Effector memory CD4-positive, alpha-beta T cell (primary cell): ENCODE measurements at places on chromosomes 2 and 18.

GRCh38 chr2:214358506-214358905 lies 52.3 kb upstream of the VWC2L start:
- no peaks in the 10 kb centered on the region for H3K36me3 ChIP-seq
- DNase-seq, result no peak
- no peak overlapping the region for H3K4me3 ChIP-seq

DNA sequence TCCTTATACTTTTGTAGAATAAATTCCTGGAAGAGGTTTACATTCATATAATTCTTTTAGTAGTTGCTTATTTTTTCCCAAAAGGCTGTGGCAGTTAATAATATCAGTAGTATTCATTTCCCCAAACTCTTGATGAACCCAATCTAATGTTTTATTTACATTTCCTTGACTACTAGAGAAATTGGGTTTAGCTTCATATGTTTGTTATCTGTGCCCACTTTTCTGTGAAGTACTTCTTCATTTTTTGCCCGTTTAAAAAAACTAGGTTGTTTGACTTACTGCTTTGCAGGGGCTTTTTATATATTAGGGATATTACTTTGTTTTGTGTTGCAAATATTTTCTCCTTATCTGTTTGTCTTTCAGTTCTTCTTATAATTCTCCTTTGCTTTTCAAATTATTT lies 17.2 kb downstream of the RALB start:
- no peak for DNase-seq
- no peak overlapping the region for H3K4me3 ChIP-seq
- no peaks in the 10 kb centered on the region for H3K36me3 ChIP-seq
- no peaks in the 10 kb centered on the region for H3K27me3 ChIP-seq

GRCh38 chr2:206112846-206113547 lies 27.0 kb upstream of the INO80D start:
- H3K36me3 ChIP-seq, result no peaks in the 10 kb centered on the region
- H3K27ac ChIP-seq, result no peak overlapping the region

GRCh38 chr2:42901076-42901640 lies 108.8 kb upstream of the HAAO start:
- H3K27ac ChIP-seq, result no peak overlapping the region
- H3K4me1 ChIP-seq, result no peaks in the 10 kb centered on the region
- H3K27me3 ChIP-seq, result no peaks in the 10 kb centered on the region
- H3K4me3 ChIP-seq, result no peak overlapping the region

GRCh38 chr2:102399499-102400141 lies 23.3 kb upstream of the IL18RAP start:
- H3K27me3 ChIP-seq, result no peaks in the 10 kb centered on the region
- H3K4me1 ChIP-seq, result no peaks in the 10 kb centered on the region
- no peak for DNase-seq
- H3K36me3 ChIP-seq, result no peaks in the 10 kb centered on the region
- no peak overlapping the region for H3K4me3 ChIP-seq

DNA sequence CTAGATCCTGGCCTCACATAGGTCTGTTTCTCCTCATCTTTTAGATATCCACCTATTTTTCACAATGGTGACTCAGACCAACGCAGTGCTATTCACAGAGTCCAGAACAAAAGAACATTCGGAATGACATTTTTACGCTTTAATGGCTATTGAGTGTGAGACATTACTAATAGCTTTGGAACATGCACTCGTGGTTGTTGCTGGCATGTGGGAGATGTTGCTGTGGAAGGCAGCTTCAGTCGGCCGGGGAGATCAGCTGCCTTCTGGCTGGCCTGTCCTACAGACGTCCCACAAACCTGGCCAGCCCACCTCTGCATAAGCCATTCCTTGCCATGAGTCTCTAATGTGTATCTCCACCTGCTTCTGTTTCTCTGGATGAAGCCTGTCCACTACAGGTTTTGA lies 3.4 kb downstream of the MBP start:
- peaks cover 65% of the 10 kb centered on the region for H3K4me1 ChIP-seq
- no peaks in the 10 kb centered on the region for H3K27me3 ChIP-seq
- H3K36me3 ChIP-seq, result no peaks in the 10 kb centered on the region
- H3K4me3 ChIP-seq, result no peak overlapping the region
- no peak for DNase-seq
- H3K27ac ChIP-seq, result peak overlapping the region; percentile 24

DNA sequence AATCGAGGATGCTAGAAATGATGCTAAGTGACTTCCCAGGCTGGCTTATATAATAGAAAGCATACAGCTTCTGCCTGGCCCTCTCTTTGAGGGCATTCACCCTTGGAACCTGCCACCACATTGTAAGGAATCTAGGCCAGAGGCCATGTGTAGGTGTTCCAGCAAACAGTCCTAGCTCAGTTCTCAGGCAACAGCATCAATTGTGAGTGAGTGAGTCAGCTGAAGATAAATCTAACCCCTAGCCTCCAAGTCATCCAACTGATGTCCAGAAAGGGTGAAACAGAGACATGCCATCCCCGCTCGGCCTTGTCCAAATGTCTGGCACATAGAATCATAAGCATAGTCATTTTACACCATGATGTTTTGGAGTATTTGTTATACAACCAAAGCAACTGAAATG lies 324.3 kb upstream of the KLHL14 start:
- no peaks in the 10 kb centered on the region for H3K27me3 ChIP-seq
- no peaks in the 10 kb centered on the region for H3K36me3 ChIP-seq
- no peak for DNase-seq
- no peak overlapping the region for H3K4me3 ChIP-seq

DNA sequence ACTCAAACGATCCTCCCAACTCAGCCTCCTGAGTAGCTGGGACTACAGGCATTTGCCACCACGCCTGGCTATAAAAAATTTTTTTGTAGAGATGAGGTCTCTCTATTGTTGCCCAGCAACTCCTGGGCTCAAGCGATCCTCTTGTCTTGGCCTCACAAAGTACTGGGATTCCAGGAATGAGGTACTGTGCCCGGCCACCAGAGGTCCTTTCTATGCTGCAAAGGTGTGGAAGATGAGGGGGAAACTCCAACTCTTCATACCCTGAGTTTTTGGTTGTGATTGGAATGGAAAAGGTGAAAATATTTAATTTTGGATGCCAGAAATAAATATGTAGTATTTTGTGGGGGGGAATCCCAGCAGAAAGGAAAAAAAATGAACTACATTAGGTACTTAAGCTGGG lies 36.0 kb downstream of the MRPL33 start:
- no peak overlapping the region for H3K27ac ChIP-seq
- H3K27me3 ChIP-seq, result no peaks in the 10 kb centered on the region
- H3K4me1 ChIP-seq, result no peaks in the 10 kb centered on the region
- no peak for DNase-seq
- H3K4me3 ChIP-seq, result no peak overlapping the region
- H3K36me3 ChIP-seq, result no peaks in the 10 kb centered on the region

GRCh38 chr2:226059961-226060627 lies 660.6 kb downstream of the NYAP2 start:
- H3K4me1 ChIP-seq, result no peaks in the 10 kb centered on the region
- H3K36me3 ChIP-seq, result no peaks in the 10 kb centered on the region
- no peak for DNase-seq
- H3K27ac ChIP-seq, result no peak overlapping the region

DNA sequence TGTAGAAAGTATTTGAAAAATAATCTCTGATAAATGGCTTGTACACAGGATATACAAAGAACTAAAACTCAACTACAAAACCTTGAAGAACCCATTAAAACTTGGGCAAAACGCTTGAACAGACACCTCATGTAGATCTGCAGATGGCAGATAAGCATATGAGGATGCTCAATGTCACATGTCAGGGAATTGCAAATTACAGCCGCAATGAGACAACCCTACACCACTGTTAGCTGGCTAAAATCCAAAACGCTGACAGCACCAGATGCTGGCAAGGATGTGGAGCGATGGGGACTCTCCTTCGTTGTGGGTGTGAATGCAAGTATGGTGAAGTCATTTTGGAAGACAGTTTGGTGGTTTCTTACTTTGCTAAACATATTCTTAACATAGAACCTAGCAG lies 53.7 kb downstream of the SNTG2 start:
- no peaks in the 10 kb centered on the region for H3K4me1 ChIP-seq
- H3K27me3 ChIP-seq, result no peaks in the 10 kb centered on the region
- no peak overlapping the region for H3K4me3 ChIP-seq
- no peak for DNase-seq
- no peaks in the 10 kb centered on the region for H3K36me3 ChIP-seq

DNA sequence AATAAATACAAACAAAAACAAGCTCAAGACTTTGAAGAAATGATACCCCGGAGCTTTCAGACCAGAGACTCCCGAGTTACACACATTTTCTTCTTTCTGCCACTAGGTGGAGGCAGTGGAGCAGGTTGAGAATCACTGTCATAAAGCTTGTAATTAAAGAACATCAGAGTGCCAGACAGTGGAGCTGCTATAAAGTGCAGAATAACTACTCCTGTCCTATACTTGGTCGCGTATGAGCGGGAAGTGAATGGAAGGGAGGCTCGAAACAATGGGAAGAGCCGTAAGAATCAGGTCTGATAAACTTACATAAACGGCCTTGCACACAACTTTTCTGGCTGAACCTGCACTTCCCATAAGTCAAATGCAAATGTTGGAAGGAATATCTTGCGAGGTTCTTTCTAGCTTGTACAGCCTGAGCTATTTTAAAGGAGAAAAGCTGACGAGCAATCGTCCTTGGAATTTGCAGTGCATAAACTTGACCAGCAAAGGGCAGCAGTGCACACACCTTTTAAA lies 189.0 kb downstream of the RPIA start:
- H3K4me1 ChIP-seq, result no peaks in the 10 kb centered on the region
- no peak overlapping the region for H3K27ac ChIP-seq
- no peak overlapping the region for H3K4me3 ChIP-seq
- no peaks in the 10 kb centered on the region for H3K36me3 ChIP-seq
- H3K27me3 ChIP-seq, result peaks cover 6% of the 10 kb centered on the region

GRCh38 chr2:181998041-181998835 lies 12.6 kb downstream of the PPP1R1C start:
- no peaks in the 10 kb centered on the region for H3K27me3 ChIP-seq
- H3K36me3 ChIP-seq, result no peaks in the 10 kb centered on the region
- H3K4me3 ChIP-seq, result no peak overlapping the region
- H3K4me1 ChIP-seq, result no peaks in the 10 kb centered on the region

DNA sequence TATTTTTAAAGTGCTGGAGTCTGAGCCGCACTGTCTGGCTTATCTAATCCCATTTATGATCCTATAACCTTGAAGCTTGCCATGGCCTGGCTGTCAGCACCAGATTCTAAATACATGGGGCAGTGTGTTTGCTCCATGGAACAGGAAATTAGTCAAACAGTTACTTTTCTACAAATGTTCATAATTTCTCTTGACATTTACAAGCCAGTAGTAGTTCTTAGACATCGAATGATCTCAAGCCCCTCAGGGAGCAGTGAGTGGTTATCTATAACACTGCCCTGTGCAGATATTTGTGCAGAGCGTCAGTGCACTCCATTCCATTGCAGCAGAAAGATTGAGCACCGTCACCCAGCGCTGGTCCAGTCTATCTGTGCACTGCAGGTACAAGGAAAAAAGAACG lies 205.2 kb downstream of the AGPS start:
- no peaks in the 10 kb centered on the region for H3K36me3 ChIP-seq
- H3K27ac ChIP-seq, result no peak overlapping the region
- H3K4me3 ChIP-seq, result no peak overlapping the region

DNA sequence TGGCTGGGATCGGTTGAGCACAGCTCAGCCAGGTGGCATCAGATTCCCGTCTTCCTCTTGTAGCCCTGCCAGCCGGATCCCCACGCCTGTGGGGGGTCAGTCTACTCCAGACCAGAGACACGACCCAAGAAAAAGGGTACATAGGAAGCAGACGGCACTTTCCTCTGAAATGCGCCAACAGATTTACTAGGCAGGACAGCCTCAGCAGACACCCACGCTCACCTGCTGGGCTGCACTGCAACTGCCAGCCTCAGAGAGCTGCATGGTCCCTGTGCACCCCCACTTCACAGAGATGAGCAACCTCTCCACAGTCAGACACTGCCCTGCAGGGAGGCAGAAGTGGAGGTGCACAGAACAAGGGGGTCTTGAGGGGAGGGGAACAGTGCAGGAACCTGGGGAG lies 75.7 kb upstream of the OTOS start:
- H3K27ac ChIP-seq, result no peak overlapping the region
- no peaks in the 10 kb centered on the region for H3K4me1 ChIP-seq
- H3K36me3 ChIP-seq, result no peaks in the 10 kb centered on the region
- DNase-seq, result no peak
- no peak overlapping the region for H3K4me3 ChIP-seq

GRCh38 chr2:1484131-1484884 lies 71.0 kb downstream of the TPO start:
- no peak overlapping the region for H3K4me3 ChIP-seq
- no peak overlapping the region for H3K27ac ChIP-seq
- no peaks in the 10 kb centered on the region for H3K4me1 ChIP-seq
- no peaks in the 10 kb centered on the region for H3K27me3 ChIP-seq
- no peaks in the 10 kb centered on the region for H3K36me3 ChIP-seq
- no peak for DNase-seq

- no peak overlapping the region for H3K27ac ChIP-seq
- no peaks in the 10 kb centered on the region for H3K27me3 ChIP-seq
- H3K4me3 ChIP-seq, result no peak overlapping the region
- no peak for DNase-seq
Observed at GRCh38 chr2:69032336-69032735, 19.4 kb downstream of the ANTXR1 start.

GRCh38 chr2:20107776-20108175 lies 56.3 kb upstream of the LAPTM4A start:
- no peak overlapping the region for H3K4me3 ChIP-seq
- no peaks in the 10 kb centered on the region for H3K27me3 ChIP-seq
- no peak for DNase-seq
- H3K27ac ChIP-seq, result no peak overlapping the region
- no peaks in the 10 kb centered on the region for H3K36me3 ChIP-seq

DNA sequence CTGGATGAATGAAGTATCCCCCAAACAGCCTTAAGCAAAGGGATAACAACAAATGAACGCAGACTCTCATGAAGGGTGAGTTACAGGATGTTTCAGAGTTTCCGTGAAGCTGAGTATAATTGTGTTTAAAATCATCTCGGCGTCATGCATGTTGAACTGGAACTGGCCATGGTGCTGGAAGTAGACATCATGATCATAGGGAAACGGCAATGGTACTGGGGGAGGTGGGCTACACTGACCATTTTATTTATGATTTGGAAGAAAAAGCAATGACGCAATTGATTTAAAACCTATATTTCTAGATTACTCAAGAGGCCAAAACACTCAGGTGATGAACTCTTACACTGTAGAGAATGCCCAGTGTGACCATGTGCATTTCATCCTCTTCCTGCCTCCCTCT lies 387.9 kb upstream of the MYT1L start:
- H3K36me3 ChIP-seq, result no peaks in the 10 kb centered on the region
- no peak for DNase-seq
- no peak overlapping the region for H3K27ac ChIP-seq
- H3K27me3 ChIP-seq, result no peaks in the 10 kb centered on the region
- no peaks in the 10 kb centered on the region for H3K4me1 ChIP-seq

- no peak overlapping the region for H3K4me3 ChIP-seq
- no peaks in the 10 kb centered on the region for H3K4me1 ChIP-seq
- H3K27ac ChIP-seq, result no peak overlapping the region
Observed at GRCh38 chr18:55314031-55314430, 274.0 kb downstream of the TCF4 start.

- DNase-seq, result no peak
- no peaks in the 10 kb centered on the region for H3K27me3 ChIP-seq
- H3K27ac ChIP-seq, result no peak overlapping the region
- no peaks in the 10 kb centered on the region for H3K36me3 ChIP-seq
- peaks cover 2% of the 10 kb centered on the region for H3K4me1 ChIP-seq
Observed at GRCh38 chr2:159157361-159158209, 128.9 kb downstream of the WDSUB1 start.

GRCh38 chr2:8527031-8527430 lies 154.8 kb upstream of the ID2 start:
- no peaks in the 10 kb centered on the region for H3K36me3 ChIP-seq
- DNase-seq, result no peak
- no peak overlapping the region for H3K4me3 ChIP-seq
- no peaks in the 10 kb centered on the region for H3K27me3 ChIP-seq
- no peak overlapping the region for H3K27ac ChIP-seq
